Skeletal muscle cell (primary cell): ENCODE measurements at places on chromosomes 5 and 9.
A peak's percentile ranks its signal among the peaks of the same experiment; 100 is the strongest.

DNA sequence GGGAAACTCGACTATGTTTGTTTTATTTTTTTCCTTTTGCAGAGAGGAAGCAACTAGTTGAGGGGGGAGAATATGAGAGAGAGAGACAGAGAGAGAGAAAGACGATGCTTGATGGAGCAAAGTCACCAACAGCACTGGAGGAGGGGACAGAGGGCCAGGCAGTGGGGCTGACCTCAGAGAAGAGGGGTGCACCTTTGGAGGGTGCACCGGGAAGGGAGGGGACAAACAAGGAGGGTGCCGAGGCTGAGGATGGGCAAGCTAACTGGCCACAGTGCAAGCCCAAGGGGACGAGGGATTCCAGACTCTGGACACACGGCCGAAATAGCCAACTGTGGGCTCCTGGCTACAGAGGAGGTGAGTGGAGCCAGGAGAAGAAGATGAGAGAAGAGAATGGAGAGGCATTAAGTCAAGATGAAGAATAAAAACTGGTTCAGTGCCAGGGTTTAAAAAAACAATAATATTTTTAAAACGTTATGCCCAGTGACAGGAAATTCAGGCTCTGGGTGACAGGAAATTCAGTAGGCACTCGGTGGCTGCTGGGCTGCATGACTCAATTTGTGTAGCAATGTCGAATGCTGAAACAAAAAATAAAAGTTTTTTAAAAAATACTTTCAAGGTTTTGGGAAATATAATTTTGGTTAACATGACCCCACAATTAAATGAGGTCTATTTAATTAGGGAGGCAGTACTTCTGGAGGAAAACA, 13.3 kb upstream of the GLRX start:
- DNase-seq: no peak

GRCh38 chr5:173498739-173499470, 117.5 kb downstream of the BOD1 start:
- DNase-seq: no peak

GRCh38 chr5:160799184-160799583, 52.8 kb downstream of the ATP10B start:
- no peak for DNase-seq

DNA sequence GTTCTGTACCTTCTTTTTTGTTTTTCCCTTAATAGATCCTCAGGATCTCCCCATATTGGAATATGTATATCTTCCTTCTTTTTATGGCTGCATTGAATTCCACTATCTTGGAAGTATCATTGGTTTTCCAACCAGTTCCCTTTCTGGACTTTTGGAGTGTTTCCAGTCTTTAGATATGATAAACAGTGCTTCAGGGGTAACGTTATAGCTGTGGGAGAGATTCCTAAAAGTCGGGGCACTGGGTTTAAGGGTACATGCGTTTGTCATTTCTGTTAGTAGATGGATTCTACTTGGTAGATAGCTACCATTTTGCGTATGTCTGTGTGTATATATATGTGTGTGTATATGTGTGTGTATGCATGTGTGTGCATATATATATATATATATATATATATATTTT, 42.0 kb downstream of the EXOSC2 start:
- DNase-seq: no peak

DNA sequence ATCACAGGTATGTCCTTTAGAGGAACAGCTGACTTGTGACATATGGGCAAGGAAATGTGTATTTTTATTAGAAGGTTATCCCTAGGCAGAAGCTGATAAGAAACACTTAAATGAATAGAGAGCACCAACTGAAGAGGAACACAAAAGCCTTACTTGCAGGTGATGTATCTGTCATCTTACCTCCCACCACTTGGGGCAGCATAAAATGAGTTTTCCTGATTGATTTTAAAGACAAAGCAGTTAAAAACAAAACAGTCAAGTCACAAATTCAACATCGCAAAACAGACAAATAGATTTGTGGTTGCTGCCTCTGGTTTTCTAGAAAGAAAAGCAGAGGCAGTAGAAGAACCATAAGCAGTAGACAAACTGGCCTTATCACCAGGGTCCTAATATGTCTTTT, 302.4 kb upstream of the ZNF462 start:
- no peak for DNase-seq

DNA sequence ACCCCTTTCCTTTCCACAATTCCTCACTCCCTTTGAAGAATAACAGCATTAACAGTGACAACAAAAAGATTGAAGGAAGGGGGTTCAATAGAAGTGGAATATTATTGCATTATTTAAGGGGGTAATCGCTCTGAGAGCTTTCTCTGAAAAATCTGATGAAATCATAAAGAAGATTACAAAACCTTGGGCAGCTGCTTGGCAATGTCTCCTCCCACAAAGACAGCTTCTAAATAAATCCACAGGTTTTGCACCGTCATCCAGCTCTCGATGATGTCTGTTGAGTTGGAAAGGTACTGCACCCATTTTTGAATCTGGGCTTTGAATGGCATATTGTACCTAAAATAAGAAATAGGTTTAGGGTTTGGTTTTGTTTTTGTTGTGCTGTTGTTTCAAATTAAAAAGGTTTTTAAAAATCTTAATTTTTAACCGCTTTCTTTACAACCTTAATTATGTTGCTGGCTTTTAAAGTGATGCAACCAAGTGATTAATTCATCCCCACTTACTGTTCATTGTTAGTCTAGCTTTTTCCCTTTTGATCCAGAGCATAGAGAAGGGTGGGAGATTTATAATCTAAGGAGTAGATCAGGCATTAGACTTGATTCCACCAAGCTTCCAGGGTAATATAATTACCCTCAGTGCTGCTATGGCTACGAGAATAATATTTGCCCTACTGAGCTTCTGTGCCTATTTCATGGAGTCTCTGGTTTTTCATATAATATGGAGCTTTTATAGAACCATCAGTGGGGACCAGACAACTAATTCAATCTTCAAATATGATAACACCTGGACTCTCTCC, 85.0 kb downstream of the DNAH5 start:
- no peak for DNase-seq

DNA sequence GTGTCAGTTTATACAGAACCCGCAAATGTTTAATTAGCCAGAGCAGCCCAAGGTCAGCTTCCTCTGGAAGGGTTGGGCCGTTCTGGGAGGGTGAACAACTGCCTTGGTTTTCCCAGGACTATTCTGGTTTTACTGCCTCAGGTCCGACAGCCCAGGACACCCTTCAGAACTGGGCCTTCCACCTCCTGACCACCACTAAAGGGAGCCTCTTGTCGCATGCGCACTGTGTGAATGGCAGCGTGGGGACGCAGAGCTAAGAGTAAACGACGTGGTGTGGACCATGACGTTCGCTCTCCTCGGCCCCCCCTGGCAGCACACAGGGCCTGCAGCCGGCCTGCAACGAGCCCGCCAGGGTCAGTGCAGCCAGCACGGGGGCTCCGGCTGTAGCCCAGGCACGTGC, 214.9 kb downstream of the FANCC start:
- no peak for DNase-seq

DNA sequence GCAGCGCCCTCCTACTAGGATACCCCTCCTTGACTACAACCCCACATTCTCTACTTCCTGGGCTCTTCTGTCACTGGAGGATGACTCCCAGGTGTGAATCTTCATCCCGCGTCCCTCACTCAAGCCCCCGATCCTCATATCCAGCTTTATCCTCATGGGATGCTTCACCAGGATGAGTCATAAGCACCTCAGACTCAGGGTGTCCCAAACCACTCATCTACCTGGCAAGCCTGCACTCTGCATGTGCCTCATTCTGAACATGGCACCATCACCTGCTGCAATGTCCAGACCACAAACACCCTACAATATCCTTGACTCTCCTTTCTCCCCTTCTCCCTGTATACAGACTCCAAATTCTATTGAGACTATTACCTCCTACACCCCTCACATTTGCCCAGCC, 1.5 kb upstream of the TGFBI start:
- no peak for DNase-seq

GRCh38 chr5:14700478-14701436, 36.2 kb downstream of the OTULIN start:
- no peak for DNase-seq

GRCh38 chr5:81021951-81022687, 62.0 kb downstream of the RASGRF2 start:
- DNase-seq: no peak

- no peak for DNase-seq
These were observed 24.1 kb downstream of the WWC1 start for GRCh38 chr5:168315416-168316138.

- DNase-seq: peak; percentile 95
These were observed 137.9 kb upstream of the TRIM32 start for GRCh38 chr9:116549061-116549664.

- no peak for DNase-seq
These were observed 27.6 kb downstream of the TRAF2 start for GRCh38 chr9:136913701-136914438.

- no peak for DNase-seq
These were observed at the start of gene C5orf58 for GRCh38 chr5:170232786-170233185. Gene C5orf58 (plus strand): TSS chr5:170232985. CDS start chr5:170234977, 1,992 bp downstream.

DNA sequence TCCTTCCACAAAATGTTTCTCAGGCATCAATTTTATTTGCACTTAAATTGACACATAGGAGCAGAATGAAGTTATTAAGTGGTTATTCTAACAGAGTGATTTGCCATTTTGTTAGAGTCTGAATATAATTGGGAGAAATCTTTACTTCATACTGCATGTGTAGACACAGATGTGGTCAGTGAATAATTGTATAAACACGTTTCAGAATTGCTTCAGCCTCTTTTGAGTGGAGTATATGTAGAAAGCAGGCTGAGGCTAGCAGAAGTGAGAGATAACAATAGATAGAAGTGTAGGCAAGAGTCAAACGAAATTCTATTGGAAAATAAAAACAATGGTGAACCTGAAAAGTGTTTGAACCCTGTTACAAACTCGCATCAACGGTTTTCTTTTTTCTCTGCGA, 270.7 kb downstream of the TMEM167A start:
- no peak for DNase-seq

GRCh38 chr5:421287-421880, 21.6 kb upstream of the EXOC3 start:
- no peak for DNase-seq

- no peak for DNase-seq
These were observed 138.0 kb downstream of the TAF11L14 start for GRCh38 chr5:17772232-17772631.

DNA sequence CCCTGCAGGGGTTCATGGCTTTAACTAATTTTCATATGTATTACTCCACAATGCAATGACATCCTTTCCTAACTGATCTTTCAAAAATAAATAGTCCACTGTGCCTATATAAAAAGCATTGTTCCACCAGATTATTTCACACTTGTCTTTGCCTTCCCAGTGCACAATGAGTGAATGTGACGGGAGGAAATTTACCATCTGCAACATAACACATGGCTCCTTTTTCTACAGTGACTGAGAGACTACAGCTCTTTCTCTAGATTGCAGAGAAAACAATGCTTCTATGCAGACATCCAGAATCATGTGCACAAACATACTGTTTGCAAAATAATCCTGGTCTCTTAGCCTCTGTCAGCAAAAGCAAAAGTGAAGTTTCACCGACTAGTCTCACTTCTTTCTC, 483.7 kb upstream of the PIK3R1 start:
- DNase-seq: no peak

- no peak for DNase-seq
These were observed 79.6 kb upstream of the KLF4 start for GRCh38 chr9:107569174-107569573.

DNA sequence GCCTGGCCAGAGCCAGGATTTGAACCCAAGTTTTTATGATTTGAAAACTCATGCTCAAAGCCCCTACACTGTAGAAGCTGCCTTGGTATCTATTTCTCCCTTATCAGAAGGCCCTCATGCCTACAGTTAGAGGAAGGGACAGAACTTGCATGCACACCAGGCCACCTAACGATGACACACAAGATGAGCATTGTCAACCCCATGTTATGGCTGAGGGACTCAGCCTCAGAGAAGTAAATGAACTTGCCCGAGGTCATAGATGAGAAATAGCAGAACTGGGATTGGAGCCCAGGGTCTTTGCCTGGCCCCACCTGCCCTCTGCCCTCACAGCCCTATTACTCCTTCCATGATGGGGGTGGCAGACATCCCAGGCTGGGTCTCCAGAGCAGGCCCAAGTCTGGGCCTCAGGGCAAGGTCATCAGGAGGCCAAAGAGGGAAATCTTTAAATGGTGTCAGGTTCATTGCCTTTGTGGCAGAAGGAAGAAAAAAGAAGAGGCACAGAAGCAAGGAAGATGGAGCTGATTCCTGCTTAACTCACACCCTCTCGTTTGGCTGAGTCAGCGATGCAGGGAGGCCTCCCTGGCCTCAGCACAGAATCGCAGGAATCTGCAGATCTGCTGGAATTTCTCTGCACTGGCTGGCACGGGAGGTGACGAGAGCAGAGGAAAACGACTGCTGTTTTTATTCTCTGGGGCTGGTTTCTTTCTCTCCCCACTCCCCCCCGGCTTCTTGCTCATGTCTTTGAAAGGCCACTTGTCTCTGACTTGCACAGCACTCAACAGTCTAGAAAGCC, 20.6 kb upstream of the CRB2 start:
- DNase-seq: peak; percentile 39

DNA sequence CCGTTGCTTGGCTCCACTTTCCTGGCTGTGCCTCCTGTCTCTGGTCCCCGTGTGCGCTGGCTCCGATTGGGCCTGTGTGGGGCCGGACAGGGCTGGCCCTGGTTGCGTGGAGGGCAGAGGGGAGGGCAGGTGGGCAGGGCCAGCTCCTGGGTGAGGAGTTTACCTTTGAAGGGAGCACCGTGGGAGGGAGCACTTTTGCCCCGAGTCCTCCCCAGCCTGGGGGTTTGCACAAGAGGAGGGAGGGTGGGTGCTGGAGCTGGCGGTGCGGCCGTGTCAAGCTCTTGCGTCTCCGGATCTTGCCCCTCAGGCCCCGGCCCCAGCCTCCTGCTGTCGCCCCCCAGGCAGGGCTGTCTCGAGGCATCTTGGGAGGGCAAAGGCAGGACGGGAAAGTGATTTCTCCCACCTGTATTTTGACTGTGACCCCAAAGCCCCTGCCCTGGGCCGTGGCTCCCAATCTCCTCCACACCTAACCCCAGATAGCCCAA, 48.3 kb upstream of the EXOC3 start:
- DNase-seq: no peak
